Putamen (tissue), 1 donor: ENCODE measurements at places on chromosomes 4 and X.

DNA sequence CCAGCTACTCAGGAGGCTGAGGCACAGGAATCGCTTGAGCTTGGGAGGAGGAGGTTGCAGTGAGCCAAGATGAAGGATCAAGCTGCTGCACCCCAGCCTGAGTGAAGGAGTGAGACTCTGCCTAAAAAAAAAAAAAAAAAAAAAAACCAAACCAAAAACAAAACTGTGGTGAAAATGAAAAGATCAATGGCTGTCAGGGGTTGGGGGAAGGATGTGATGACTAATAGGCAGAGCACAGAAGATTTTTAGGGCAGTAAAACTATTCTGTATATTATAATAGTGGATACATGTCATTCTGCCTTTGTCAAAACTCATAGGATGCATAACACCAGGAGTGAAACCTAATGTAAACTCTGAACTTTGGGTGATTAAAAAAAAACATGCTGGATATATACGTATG lies 69.9 kb upstream of the ELOVL6 start:
- no peak for DNase-seq

DNA sequence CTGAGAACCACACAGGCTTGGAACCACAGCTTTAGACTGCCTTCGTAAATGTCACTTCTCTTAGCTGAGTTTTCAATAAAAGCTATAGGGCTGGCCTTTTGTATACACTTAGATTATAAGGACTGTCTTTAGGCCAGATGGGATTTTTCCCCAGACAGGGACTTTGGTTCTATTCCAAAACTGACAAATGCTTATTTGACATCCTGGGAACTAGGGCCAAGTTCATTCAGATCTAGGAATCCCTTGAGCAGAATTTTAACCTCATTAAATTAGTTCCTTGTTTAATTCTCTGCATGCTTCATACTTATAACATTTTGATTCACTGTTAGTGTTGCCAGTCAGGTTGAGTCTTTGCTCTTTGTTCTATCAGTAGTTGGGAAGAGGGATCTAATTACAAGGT lies 23.1 kb downstream of the ZRSR2 start:
- DNase-seq = no peak

DNA sequence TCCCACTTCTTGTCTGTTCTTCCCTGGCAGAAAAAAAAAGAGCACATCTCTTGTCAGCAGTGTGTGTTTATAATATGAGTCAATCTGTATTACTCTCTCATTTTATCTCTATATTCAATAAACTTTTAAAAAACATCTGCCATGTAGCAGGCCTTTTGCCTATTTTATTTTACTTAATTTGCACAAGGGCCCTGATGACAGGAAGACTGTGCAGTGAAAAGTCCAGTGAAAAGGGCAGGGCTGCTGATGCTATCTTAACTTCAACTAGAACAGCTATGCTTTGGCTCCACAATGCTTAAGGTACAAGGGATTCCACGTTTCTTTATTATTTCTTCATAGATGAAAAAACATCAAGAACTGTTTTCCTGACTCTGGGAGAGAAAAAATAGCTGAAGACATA lies 97.0 kb upstream of the DGKK start:
- DNase-seq = no peak

DNA sequence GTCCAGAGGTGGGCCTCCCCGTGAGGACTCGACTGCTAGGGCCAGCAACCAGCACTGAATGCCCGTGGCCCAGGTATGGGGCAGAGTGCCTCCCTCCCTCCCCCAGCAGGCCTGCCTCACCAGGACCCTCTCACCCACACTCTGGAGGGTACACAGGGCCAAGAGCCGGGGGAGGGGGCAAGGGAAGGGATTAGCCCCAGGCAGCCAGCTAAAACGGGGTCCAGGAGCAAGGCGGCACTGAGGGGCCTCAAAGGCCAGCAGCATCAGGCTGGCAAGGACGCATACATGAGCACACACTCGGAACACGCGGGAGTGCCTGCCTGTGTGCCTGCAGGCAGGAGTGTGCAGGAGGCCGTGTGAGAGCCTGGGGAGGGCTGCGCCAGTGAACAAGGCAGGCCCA lies 18.3 kb upstream of the DUSP9 start:
- no peak for DNase-seq

GRCh38 chrX:16711893-16712547 lies 449 bp downstream of the CTPS2 start:
- no peak for DNase-seq

DNA sequence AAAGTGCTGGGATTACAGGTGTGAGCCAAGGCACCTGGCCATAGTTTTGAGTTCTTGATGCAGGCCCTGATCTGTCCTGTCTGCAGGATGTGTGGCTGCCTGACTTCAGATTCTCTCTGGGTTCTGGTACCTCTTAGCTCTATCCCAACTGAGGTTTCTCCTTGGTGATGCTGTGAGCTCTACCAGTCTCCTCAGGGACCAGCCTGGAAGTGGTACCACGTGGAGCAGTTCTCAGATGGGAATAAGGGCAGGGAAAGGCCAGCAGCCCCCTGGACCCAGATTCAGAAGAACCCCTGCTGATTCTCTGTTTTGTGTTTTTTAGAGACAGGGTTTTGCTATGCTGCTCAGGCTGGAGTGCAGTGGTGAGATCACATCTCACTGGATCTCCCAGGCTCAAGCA lies 85.0 kb upstream of the HELT start:
- no peak for DNase-seq

DNA sequence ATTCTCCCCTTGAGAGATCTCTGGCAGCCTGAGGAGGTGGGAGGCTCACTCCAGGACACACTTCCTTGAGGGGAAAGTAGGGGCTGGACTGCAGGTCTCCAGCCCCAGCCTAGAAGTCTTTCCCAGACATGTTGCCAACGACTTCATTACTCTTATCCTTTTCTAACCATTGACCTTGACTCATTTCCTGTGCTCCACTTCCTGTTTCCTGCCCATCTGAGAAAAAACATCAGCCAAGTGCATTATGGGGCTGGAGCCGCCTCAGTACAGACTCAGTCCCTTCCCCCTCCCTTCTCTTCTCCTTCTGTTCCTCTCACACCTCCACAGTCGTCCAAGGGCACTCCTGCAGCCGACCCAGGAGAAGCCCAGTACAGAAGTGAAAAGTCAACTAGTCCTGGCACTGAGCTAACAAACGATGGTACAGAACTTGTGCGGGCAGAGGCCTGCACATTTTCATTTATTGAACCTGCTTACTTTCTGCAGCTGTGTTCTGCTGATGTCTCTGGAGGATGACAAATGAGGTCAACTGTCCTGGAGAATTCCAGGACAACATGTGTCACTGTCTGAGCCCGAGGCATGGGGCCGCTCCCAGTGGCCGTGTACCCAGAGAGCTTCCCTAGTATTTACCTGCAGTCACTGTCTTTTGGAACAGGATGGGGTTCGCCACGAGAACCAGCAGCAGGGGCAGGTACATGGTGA lies 20.1 kb downstream of the GPR143 start:
- no peak for DNase-seq

DNA sequence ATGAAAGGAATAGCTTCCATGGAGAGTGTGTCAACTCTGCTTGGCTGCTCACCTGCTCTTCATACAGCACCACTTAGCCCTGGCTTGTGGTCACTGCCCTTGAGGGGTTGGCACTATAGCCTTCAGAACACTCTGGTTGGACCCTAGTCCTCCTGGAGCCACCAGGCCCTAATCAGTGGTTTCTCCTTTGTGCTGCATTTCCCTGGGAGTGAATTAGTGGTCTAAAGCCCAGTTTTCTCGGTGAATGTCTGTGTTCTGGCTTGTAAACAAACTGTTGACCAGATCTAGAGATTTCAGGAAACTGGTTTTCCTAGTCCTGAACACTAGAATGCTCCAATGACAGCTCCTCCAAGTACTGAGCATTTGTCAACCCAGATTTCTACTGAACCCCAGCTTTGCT lies 28.6 kb upstream of the TMEM154 start:
- DNase-seq = no peak

DNA sequence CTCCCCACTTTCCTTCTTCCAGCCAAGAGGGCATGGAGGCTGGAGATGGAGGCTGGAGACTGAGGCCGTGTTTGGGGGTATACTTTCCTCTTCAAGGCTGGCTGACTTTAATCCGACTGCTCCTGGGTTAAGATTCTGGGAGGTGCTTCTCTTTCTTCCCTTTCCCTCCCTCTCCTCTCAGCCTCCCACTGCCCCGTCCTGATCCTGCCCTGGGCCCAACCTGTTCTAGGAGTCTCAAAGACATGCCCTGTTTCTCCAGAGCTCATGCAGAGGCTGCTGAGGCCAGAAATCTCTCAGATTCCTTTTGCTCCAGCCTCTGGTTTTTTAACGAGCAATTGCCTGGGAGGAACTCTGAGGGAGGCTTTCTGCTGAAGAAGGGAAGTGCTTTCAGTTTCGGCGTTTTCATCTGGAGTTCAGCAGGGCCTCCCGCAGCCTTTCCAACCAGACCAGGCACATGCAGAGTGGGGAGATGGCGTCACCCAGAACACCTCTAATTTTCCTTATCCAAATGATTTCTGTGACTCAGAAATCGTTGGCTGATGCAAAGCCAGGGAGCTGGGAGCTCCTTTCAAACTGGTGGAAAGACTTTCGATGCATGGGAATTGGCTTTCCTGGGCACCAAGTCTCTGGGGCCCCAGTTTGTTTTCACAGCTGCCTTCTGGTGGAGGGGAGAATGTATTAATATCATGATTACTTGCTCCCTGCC lies 34.5 kb upstream of the FAM9C start:
- no peak for DNase-seq

DNA sequence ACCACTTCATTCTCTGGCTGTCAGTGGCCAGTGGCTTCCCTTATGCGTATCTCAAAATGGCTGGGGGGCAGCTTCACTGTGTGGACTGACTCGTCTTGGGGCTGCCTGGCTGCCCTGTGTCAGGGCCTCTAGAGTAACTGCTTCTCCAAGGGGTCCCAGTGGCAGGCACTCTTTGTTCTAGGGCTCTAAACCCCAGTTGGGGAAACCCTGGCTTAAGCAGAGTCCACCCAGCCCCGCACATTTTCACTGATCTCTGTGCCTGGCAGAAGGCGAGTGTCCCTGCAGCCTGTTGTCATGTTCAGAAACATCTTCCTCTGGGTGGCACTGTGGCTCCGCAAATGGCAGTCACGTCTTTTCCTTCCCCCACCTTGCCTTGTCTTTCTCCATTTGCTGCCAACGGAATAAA lies 59.7 kb downstream of the NBDY start:
- DNase-seq = no peak

- no peak for DNase-seq
These were observed 52.4 kb upstream of the TRIM2 start for GRCh38 chr4:153151535-153152455.

DNA sequence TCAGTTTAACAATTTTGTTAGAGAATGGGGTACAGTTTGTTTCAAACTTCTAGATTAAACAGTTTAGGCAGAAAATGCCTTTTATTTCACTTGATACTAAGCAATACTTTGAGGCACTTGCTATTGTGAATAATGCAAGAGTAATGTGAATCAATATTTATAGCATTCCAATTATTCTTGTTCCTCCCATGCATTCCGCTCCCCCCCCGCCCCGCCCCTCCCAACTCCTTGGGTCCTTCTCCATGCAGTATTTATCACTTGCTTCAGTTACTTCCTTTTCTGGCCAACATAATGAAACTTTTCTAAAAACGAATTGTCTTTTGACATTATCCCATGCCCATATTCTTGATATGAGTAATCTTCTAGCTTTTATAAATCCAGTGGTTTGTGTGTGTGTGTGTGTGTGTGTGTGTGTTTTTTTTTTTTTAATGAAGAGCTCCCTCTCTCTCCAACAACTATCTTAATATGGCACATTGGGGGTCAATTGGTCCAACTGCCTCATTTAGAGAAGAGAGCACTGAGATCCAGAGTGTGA lies 1.6 kb downstream of the BANK1 start:
- no peak for DNase-seq

DNA sequence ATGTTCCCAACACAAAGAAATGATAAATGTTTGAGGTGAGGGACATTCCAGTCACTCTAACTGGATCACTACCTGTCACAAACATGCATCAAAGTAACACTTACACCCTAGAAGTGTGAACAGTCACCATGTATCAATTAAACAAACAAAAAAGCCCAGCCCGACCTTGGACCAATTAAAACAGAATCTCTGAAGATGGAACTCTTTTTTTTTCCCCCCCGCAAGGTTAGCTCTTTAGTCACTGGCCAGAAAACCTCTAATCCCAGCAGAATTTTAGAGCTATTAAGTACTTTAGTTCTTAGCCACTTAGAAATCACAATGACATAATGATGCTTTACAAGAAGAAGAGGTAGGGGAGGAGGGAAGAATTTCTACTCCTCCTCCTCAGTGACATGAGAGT lies 154.5 kb downstream of the PALLD start:
- no peak for DNase-seq

DNA sequence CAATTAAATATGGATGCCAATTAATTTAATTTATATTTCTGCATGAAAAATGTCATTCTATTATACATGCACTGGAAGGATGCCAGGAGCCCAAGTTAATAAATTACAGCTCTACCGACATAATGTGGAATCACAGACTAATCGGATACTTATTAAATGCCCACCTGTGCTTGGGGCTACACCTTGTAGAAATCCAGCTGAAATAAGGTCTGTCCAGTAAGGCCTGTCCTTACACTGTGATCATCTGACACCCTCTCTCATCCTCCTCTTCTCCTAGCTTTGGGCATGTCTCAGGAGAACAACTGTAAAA lies 6.0 kb upstream of the SHISA3 start:
- DNase-seq = no peak

GRCh38 chrX:37314531-37314930 lies 34.6 kb upstream of the PRRG1 start:
- DNase-seq = no peak

DNA sequence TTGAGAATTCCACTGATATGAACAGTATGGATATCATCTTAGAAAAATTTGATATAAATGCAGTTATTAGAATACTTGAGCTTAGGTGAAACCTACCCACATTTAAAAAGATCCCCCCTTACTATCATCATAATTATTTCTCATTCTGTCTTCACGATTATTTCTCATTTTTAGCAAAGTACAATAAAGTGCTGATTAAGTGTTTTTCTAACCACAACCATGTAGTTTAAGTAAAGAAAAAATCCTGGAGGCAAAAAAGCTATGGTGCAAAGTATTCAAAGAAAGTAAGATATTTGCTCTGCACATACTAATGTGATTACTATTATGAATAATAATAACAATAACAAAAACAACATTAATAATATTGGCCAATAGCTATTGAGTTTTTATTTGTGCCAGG lies 365.6 kb upstream of the PCDH7 start:
- DNase-seq = no peak

DNA sequence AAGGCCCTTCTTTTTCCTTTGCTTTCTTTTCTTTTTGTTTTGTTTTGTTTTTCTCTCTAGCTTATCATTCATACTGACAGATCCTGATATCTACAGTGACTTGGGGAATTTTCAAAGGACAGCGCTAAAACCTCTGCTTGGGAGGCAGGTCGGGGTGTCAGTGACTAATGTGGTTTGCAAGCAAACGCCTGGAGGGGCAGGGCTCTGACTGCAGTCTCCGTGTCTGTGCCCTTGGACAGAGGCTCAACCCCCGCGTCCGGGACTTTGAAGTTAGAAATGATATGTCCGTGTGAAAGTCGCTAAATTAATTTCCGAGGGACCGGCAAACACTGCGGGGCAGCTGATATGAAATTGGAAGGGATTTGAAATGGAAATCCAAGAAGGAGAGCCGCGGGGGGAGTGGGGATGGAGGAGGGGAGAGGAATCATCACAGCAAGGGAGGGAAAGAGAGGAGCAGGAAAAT lies 312.4 kb downstream of the DHRSX start:
- no peak for DNase-seq
